Activated CD4-positive, alpha-beta T cell treated with anti-CD3 and anti-CD28 coated beads, Interleukin-2, Interleukin-6, amounts not matched to agents 100 ng/mL and 50 ng/mL, durations not matched to agents 16 hours and 8 hours (primary cell): ENCODE measurements at places on chromosomes 2 and 18.
A peak's percentile ranks its signal among the peaks of the same experiment; 100 is the strongest.

- no peak for DNase-seq
These were observed 201.2 kb downstream of the NBAS start for GRCh38 chr2:15359716-15360531.

GRCh38 chr2:100784681-100785080, 35.3 kb upstream of the NPAS2 start:
- DNase-seq: no peak

DNA sequence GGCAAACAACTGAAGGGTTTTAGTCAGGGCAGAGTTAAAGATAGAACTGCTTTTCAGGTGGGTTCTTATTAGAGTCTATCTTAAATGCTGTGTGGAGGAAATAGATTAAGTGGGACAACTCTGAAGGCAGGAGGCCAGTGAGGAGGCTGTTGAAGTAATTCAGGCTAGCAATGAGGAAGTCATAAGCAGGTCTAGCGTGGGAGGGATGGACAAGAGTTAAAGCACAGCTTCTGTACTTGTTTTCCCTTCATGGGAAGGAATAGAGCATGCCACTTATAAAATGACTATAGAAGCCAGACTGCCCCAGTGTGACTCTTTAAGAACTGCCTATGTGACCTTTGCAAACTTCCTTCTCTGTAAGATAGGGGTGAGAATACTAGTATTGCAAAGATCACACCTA, 202.0 kb upstream of the LRRTM1 start:
- DNase-seq: no peak

- DNase-seq: no peak
These were observed 3.2 kb downstream of the CD207 start for GRCh38 chr2:70832386-70832785.

DNA sequence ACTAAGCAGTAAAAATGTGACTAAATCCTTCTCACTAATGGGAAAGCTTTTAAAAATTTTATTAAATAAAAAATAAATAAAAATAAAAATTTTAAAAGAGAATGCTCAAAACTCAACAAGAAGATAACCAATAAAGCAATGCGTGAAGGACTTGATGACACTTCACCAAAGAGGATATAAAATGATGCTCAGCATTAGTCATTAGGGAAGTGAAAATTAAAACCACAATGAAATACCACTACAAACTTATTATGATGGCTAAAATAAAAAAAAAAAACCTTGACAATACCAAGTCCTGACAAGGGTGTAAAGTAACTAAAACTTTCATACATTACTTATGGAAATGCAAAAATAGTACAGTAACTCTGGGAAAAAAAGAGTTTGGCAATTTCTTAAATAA, 3.3 kb upstream of the WDR75 start:
- peak; percentile 11 for DNase-seq

DNA sequence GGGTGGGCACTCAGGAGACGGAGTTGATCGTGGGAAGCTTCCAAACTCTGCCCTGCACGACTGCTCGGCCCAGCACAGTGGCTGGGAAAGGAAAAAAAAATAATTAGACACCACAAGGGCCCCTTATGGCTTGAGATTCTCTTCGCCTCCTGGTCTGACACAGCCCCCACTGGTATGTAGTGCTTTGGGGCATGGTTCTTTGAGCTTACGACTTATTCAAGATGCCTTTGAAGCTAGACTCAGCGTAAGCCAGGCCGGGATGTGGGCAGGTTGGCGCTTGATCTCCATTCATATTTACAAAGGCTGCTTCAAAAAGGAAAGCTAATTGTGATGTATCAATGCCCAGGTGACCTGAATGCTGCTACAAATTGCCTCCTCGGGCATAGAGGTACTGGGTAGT, 50.5 kb downstream of the CXCR4 start:
- DNase-seq: no peak

- no peak for DNase-seq
These were observed 38.4 kb downstream of the POMC start for GRCh38 chr2:25129901-25130520.

DNA sequence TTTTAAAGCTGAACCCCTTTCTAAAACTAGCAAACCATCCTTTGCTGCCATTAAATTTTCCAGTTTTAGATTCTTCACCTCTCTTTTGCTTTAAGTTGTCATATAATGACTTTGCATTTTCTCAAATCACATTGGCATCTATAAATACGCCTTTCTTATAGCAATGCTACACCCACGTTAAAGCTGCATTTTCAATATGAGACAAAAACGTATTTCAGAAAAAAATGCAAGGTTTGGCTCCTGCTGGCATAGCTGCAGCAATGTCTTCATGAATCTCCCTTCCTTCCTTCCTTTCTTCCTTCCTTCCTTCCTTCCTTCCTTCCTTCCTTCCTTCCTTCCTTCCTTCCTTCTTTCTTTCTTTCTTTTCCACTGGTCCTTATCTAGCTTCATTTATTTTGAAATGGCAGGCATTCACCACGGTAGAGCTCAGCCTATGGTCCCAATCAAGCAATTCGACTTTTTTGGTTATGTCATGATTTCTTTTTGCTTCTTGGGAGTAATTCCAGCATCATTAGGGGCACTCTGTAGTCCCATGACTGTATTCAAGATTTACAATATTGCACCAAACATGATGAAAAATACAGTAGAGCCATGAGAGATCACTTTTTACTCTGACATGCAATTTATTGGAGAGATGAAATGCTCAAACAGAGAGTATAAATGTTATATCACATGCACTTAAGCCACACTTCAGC, 8.8 kb upstream of the UGT1A10 start:
- DNase-seq: no peak

GRCh38 chr2:43676322-43677050, at the start of gene C1GALT1C1L:
C1GALT1C1L (minus strand) TSS chr2:43676429; CDS start chr2:43676322, 107 bp downstream.
- DNase-seq: peak; percentile 21

DNA sequence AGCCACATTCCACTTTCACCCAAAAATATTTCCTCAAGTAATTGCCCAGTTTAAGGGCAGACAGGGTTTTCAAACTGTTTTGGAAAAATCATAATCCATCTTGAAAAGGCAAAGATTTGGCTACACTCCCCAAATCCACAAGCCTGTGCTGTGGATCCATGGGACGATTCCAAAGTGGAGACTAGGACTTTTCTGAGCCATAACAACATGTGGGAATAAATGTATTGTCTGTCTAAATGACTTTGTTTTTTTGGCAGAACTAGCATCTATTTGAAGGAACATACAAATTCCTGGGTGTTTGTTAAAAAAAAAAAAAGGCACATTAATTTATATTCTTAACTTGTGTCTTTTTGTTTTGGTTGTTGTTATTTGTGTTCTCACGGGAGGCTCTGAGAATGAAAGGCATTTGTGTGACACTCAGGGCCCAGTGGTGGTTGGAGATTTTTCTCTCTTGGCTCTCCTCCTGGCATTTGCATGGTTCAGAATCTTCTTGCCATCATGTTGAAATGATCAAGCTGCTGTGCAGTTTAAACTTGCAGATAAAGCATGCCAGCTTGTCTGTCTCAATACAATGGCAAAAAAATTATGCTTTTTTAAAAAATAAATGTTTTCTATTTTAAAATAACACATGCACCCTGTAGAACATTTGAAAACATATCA, 277.4 kb downstream of the EN1 start:
- no peak for DNase-seq

DNA sequence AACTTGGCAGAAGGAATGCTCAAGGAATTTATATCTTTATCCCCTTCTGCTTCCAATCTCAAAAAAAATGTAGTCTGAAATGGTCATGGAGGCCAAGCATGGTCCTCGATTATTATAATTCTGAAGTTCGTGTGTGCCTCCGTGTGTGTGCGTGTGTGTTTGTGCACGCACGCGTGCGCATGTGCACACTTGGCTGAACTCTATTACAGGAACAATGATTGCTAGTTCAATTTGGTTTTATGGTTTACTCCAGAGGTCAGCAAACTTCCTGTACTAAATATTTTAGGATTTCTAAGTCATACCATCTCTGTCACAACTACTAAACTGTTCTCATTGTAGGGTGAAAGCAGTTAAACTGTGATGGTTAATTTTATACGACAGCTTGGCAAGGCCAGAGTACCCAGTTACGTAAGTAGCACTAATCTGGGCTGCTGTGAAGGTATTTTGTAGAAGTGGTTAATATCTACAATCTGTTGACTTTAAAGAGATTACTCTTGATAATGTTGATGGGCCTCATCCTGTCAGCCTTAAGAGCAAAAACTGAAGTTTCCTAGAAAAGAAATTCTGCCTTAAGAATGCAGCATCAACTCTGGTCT, 5.8 kb upstream of the MARCHF7 start:
- no peak for DNase-seq

GRCh38 chr2:161028581-161028980, 131.6 kb upstream of the TANK start:
- peak; percentile 6 for DNase-seq

DNA sequence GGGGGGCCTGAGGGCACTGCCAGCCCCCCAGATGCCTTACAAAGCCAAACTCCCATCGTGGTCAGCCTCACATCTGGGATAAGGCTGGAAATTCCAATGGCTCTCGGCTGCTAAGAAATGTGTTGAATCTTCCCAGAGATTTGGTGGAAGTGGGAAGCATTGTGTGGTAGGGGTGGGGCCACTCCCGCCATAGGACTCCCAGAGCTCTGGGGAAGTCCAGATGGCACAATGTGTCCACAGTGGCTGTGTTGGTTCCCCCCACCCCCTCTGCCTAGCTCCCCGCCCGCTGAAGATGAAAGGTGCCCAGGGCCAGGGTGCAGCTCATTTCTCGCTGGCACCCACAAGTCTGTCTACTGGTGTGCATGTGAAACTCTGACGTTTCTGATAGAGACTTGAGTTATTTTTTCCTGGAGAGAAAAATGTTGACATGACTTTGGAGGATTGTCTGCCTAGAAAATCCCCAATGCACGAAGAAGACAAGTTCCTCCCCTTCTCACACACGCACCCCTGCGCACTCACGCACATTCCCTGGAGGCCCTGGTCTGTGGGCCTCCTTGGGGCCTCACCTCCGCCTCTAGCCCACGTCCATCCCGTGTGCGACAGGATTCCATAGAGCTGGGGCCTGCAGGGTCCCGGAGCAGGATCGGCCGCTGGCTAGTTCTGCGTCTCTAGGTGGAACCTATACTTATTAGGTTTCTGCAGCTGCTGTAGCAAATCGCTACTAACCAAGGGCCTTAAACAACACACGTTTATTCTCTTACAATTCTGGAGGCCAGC, 199.1 kb downstream of the ZFP36L2 start:
- DNase-seq: no peak

DNA sequence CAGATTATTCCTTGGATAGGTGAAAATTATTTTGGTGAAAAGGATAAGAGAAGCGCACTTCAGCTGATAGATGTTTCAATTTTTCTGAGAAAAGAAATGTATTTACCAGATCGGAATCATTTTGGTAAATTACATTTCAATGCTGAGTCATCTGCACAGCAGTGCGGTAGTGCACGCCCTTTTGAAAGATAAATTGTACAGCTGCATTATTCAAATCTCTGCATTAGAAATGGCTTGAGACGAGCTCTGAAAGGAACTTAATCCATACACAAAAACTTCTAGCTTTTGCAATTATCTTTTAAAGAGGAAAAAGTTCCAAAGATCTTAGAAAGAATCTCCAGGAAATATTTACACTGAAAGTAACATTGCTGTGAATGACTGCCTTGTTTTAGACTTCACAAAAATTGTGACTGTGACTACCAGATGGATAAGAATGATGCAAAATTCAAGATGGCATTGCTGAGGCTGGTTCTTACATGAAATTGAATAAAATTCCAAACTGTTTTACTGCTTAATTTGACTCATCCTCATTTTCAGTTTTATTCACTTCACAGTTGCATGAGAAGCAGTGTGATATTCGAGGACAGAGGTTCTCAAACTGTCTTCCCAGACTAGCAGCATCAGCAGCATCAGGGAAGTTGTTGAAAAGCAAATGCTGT, 161.7 kb downstream of the RND3 start:
- no peak for DNase-seq

GRCh38 chr2:238501311-238501710, 74.6 kb downstream of the ASB1 start:
- DNase-seq: no peak

- no peak for DNase-seq
These were observed 125.5 kb upstream of the SPRED2 start for GRCh38 chr2:65557616-65558573.

DNA sequence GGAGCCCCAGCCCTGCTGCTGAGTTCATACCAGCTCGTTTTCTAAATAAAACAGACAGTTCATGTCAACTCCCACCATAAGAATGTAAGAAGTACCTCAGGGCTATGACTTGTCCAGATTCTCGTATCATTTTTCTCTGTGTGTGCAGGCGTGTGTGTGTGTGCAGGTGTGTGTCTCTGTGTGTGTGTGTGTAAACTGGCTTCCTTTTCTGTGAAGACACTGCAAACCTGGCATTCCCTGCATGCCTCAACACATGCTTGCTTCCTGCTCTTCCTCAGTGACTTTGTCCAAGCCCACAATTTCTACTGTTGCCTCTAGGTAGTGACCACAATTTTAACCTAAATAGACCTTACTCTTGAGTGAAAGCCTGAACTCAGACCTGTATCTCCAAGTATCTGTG, 879.0 kb downstream of the SLC4A3 start:
- DNase-seq: no peak

DNA sequence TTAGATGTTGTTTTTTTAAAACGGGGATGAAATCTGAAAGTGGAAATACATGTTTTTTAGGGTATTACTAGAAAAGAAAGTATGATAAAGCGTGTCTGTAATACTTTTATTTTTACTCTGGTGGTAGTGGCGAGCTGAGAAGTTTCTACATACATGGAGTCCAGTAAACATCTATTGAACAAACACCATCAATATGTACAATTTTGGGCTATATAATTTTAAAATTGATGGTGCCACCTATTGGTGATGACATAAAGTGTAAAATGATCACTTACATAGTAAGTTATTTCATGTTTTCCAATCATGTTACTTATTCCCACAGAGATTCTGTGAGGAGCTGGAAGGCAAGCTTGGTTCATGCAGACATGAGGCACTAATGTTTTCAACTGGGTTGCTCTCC, 31.5 kb upstream of the NFE2L2 start:
- peak; percentile 35 for DNase-seq

GRCh38 chr2:237968048-237968862, 1.4 kb downstream of the UBE2F start:
- peak; percentile 65 for DNase-seq

DNA sequence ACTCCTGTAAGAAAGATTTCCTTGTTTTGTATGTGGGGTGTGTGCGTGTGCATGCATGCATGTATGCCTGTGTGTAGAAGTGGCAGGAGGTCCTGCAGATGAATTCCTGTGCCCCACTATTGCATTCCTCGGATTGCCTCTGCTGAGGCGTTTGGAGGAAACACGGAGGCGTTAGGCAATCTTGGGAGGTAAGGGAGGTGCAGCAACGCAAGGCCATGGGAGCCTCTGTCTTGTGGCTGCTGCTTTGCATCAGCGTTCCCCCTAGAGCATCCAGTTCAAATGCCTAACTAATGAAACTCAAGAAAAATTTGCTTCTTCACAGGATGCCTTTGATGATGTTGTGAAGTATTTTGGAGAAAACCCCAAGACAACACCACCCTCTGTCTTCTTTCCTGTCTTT, 80.0 kb downstream of the PRPF40A start:
- no peak for DNase-seq

GRCh38 chr2:165239230-165239629, at the start of gene SCN2A:
SCN2A (plus strand) TSS chr2:165239414; CDS start chr2:165295824, 56,410 bp downstream.
- DNase-seq: peak; percentile 33

- no peak for DNase-seq
These were observed 40.7 kb upstream of the NT5C1B start for GRCh38 chr2:18630101-18630500.

- no peak for DNase-seq
These were observed 54.3 kb downstream of the INPP5D start for GRCh38 chr2:233114421-233114861.

- DNase-seq: no peak
These were observed 322.3 kb upstream of the VWC2L start for GRCh38 chr2:214088536-214088935.

- no peak for DNase-seq
These were observed 1608.3 kb upstream of the ZEB2 start for GRCh38 chr2:146128216-146128615.
